ENCODE measurements at places on chromosomes 13 and 19.

DNA sequence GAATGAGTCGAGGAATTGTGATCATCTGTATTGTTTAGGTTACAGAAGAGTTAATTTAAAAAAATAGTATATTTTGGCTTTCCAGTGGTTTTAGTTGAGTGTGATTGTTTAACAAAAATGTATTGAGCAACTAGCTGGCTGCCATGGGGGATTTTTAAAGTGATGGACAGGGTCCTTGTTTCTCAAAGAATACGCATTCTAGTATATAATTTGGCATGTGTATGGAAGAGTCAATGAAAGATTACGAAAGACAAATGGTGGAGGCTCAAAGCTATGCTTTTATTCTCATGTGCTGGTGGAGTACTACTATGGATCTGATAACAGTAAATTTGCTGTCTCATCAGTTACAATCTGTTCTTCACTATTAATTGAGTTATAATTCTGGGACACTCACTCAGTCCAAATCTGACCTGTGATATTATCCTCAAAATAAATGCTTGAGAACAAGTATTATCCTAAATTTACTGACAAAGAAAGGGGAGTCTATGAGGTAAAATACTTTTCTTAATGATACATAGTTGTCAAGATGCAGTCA, 240.0 kb downstream of the GPC6 start:
- no peak for DNase-seq

DNA sequence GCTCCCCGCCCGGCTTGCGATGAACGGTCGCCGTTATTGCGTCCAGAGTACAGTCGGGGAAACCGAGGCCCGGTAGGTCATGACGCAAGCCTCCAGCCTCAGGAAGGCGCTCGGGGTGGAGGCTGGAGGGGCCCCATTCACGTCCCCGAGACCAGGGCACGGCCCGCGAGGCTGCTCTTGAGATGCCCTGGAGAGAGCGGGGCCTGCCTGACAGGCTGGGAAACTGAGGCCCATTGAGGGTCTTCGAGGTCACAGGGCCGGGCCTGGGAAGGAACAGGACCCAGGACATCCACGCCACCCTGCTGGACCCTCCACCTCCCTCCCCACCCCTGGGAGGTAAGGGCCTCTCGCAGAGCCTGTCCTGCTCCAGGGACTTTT, 367 bp downstream of the NDUFS7 start:
- DNase-seq: no peak

- no peak for DNase-seq
Observed at GRCh38 chr13:46698910-46699460, 98.0 kb downstream of the ESD start.

- DNase-seq: no peak
Observed at GRCh38 chr19:9586764-9587163, 2.5 kb upstream of the ZNF121 start.

GRCh38 chr19:10553943-10554381, 10.3 kb downstream of the ATG4D start:
- DNase-seq: no peak

- no peak for DNase-seq
Observed at GRCh38 chr19:52188822-52189734, 774 bp upstream of the PPP2R1A start.

GRCh38 chr13:100510208-100510957, 78.2 kb downstream of the GGACT start:
- DNase-seq: no peak

GRCh38 chr13:112137144-112137543, 70.2 kb downstream of the SOX1 start:
- DNase-seq: no peak

GRCh38 chr19:4548238-4548584, 8.4 kb upstream of the LRG1 start:
- DNase-seq: no peak

- no peak for DNase-seq
Observed at GRCh38 chr13:42728507-42729180, 52.7 kb upstream of the FAM216B start.

- DNase-seq: no peak
Observed at GRCh38 chr13:112219740-112220139, 152.8 kb downstream of the SOX1 start.

GRCh38 chr19:20060282-20060681, 17.5 kb upstream of the ZNF90 start:
- no peak for DNase-seq

GRCh38 chr19:12947702-12948611, 2.3 kb downstream of the RAD23A start:
- DNase-seq: no peak

DNA sequence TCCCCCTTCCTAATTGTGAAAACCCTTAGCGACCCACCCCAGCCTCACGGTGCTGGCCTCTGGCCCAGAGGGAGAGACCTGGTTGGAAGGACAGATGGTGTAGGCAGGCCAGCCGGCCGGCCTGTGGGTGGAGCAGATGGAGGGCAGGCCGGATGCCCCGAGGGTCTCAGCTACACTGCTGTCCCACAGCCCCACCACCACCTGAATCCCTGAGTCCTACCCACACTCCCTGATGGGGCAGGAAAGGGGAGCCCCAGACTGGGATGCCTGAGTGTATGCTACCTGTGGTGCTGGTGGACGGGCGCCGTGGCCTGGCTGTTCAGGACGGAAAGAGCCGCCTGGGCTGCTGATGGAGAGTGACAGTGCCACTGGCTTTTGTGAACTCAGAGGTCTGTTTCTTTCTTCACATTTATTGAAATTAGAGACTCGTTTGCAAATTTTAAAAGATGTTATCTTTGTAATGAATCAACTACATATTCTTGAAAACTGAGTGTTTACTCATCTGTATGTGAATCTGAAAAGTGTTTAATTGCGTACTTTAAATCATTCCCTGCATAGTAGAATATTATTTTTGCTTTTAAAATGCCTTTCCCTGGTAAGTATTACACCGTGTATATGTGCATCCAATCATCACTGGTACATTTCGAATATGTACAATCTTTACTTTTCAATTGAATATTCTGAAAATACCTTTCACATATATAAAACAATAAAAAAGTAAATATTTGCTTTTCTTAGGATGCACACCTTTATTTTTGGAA, 35.7 kb downstream of the TFDP1 start:
- no peak for DNase-seq

- no peak for DNase-seq
Observed at GRCh38 chr13:73216381-73216831, 157.6 kb downstream of the KLF5 start.

DNA sequence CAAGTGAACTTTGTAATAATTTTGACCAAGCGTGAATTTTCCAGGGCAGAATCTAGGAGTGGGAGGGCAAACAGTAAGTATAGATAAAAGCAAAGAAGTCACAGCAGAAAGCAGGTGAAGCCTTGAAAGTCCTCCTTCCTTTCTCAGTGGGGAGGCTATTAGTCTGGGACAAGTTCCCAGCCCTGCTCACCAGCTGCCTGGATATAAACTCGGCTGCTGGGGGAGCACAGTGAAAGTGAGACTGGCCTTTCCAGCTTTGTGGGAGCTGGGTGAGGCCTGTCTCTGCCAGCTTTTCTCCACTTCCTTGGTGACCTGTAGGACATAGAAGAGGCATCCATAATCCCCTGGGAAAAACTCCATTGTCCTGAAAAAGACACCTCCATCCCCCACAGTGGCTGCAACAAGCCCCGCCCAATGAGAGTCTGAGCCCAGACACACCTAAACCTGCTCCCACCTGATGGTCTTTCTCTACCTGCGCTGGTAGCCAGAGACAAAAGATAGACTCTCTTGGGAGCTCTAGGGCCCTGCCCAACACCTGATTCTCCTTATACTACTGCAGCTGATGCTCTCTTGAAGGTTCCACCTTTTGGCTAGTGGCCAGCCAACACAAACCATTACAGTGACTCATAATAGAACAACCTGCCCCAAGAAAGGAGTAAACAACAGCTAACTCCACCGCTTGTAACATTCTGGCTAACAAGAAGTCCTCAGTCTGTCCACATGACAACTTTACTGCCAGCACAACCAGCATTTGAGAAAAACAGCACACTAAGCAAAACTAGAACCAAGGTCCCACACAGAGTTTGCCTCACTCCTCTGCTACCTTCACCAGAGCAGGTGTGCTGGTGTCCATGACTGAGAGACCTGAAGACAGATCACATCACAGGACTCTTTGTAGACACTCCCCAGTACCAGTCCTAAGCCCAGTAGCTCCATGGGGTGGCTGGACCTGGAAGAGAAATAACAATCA, 252.2 kb upstream of the SLITRK6 start:
- no peak for DNase-seq

- DNase-seq: no peak
Observed at GRCh38 chr19:4638317-4638716, 999 bp upstream of the TNFAIP8L1 start.

DNA sequence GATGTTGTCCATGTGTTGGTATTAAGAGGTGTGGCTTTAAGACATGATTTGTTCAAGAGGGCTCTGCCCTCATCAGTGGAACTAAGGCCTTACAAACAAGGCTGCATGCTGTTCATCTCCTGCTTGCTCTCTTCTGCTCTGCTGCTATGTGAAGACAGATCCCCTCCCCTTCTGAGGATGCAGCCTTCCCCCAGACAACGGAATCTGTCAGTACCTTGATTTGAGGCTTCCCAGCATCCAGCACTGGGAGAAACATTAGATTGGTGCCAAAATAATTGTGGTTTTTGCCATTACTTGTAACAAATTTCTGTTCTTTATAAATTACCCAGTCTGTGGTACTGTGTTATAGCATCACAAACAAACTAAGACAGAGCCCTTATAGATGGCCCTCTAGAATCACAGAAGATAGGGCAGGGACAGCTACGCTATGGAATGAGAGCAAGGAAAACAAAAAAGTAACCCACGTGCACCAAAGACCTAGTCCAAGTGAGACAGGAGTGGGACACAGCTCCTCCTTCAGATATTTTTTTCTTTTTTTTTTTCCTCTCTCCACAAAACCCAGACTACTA, 151.5 kb upstream of the RXFP2 start:
- DNase-seq: no peak

DNA sequence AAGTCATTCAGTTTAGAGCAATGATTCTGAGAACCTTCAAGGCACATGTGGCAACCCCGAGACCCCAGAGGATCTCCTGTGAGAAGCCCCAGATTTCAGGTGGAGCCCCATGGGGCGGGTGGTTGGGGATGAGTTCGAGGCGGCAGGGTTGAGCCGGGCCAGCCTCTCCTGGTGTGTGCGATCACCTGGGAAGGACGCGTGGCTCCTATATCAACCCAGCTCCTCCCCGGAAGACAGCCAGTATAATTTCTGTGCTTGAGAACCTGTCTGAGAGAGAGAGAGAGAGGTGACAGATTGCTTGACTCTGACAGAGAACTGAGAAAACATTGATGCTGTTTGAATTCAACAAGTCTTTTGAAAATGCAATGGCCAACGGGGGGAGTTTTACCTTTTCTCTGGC, 89.0 kb downstream of the TEX29 start:
- no peak for DNase-seq

GRCh38 chr13:113187883-113188665, 20.4 kb downstream of the PCID2 start:
- no peak for DNase-seq

Measured in nucleus accumbens (tissue), 56 donors.